CD4-positive, alpha-beta T cell treated with Interleukin-1 beta for 1 hour (primary cell): ENCODE measurements at places on chromosomes 1 and 21.

- no peak for DNase-seq
Measured at GRCh38 chr1:36096500-36097432, 8.1 kb downstream of the ADPRS start.

- DNase-seq: no peak
Measured at GRCh38 chr1:215730600-215730999, 163.5 kb downstream of the KCTD3 start.

GRCh38 chr21:29817450-29817849 lies 122.3 kb downstream of the GRIK1 start:
- no peak for DNase-seq

- no peak for DNase-seq
Measured at GRCh38 chr1:14340002-14340785, 258.3 kb upstream of the KAZN start.

DNA sequence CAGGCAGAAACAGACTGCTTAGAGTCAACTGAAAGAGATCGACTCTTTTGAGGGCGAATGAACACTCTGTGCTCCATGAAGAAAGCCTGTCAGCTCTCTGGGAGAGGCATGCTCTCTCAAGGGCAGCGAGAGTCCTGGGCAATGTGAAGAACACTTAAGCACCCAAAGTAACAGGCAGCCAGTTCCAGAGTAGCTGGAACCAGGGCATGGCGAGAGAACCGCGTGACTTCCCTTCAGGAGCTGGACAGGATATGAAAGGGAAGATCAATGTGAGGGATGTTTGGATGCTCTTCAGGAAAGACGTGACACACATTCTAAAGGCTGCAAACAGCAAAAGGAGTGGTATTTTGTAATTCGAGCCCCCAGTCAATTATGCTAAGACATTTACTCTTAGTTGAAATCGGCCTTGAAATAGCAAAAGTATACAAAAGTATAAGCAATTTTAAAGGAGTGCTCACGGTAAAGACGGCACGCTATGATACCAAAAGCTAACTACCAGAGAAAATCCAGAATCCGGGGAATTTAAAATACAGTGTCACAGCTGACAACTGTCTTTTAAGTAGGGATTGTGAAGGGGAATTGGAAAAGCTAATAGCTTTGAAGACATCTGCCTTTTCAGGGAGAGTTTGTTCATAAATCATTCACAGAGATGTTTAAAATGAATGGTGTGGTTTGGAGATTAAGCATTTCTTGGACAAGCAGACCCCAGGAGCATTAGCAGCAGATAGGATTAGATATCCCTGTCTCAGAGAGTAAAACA lies 20.8 kb downstream of the ADAMTS5 start:
- DNase-seq: no peak

DNA sequence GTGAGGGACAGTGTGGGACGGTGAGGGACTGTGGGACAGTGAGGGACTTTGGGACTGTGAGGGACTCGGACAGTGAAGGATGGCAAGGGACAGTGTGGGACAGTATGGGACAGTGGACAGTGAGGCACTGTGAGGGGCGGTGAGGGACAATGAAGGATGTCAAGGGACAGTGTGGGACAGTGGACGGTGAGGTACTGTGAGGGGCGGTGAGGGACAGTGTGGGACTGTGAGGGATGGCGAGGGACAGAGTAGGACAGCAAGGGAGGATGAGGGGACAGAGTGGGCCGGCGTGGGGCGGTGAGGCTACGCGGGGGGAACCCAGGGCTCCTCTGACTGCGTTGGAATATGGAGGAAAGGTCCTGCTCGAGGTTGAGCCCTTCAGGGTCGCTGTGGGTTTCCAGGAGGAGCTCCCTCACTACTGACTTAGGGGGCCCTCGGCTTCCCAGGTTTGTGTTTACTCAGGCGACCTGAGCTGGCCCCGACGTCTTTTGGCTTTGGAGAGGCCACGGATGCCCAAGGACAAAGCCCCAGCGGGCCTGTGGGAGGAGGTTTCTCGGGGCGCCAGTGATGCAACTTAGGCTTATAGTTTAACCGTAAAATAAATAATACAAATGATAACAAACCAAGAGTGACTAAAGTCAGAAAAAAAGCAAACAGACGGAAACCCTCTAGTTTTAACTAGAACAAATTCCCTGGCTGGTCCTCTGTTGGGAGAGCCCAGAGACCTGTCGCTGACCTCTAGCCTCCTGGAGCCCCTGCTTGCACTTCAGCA lies 1.1 kb upstream of the ERRFI1 start:
- no peak for DNase-seq

- peak; percentile 58 for DNase-seq
Measured at GRCh38 chr1:206555473-206555935, 48.2 kb downstream of the RASSF5 start.

GRCh38 chr1:169186106-169186505 lies 79.6 kb downstream of the ATP1B1 start:
- DNase-seq: no peak

GRCh38 chr1:165738794-165739193 lies 29.9 kb downstream of the TMCO1 start:
- no peak for DNase-seq

DNA sequence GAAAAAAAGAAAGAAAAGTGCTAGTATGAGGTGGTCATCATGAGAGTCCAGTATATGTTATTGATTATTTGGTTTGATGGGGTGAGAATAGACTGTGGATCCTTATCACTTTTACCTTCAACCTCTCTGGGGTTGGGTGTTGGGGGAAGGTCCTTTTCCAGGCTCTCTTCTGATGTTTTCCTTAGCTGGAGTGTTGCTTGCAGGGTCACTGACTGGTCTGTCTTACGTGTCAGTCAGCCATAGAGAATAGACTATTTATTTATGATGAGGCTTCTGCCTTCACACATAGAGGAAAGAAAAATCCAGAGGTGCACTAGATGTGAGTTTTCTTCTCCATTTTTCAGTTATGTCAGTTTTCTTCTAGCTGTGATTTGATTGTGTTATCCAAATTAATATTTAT lies 36.5 kb downstream of the MAP3K21 start:
- no peak for DNase-seq

DNA sequence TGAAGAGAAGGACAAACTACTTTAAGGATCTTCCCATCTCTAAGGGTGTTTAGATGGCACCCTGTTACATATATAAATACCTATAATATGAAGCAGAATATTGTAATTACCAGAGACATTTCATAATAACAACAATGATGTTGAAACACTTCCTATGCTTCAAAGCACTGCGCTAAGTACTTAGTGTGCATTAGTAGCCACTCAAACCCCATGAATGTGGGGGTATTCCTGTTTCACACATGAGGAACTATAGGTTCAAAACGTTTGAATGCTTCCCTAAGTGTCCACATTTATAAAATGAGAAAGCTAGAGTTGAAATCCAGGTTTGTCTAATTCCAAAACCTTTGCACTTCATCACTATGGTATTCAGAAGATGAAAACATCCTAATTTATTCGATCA lies 18.5 kb upstream of the OR10J5 start:
- no peak for DNase-seq

DNA sequence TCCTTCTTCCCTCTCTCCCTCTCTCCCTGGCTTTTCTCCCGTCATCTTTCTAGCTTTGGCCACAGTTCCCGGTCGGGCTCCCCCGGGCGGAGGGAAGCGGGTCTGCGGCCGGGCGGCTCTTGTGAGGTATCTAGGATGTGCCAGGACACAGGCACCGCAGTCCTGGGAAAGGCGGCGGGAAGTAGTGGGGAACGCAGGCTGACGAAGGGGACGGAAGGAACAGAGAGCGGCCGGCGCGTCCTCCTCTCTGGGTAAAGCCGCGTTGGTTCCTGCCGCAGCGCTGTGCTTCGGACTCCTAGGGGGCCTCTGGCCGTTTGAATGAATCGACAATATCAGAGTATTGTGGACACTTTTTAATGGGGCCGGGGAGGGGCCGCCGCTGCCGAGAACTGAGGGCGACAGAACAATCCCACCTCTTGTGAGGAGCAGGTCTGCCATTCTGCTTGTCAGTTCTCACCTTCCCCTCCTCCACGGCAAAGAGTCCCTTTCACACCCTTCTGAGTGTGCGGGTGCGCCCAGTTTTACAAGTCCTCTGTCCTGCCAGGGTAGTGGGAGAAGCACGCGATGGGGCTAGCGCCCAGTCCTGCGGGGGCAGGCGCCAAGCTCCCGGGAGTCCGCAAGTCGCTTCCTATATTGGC lies 1.2 kb upstream of the LHX9 start:
- no peak for DNase-seq

GRCh38 chr1:96002969-96003964 lies 718.3 kb upstream of the PTBP2 start:
- DNase-seq: no peak

DNA sequence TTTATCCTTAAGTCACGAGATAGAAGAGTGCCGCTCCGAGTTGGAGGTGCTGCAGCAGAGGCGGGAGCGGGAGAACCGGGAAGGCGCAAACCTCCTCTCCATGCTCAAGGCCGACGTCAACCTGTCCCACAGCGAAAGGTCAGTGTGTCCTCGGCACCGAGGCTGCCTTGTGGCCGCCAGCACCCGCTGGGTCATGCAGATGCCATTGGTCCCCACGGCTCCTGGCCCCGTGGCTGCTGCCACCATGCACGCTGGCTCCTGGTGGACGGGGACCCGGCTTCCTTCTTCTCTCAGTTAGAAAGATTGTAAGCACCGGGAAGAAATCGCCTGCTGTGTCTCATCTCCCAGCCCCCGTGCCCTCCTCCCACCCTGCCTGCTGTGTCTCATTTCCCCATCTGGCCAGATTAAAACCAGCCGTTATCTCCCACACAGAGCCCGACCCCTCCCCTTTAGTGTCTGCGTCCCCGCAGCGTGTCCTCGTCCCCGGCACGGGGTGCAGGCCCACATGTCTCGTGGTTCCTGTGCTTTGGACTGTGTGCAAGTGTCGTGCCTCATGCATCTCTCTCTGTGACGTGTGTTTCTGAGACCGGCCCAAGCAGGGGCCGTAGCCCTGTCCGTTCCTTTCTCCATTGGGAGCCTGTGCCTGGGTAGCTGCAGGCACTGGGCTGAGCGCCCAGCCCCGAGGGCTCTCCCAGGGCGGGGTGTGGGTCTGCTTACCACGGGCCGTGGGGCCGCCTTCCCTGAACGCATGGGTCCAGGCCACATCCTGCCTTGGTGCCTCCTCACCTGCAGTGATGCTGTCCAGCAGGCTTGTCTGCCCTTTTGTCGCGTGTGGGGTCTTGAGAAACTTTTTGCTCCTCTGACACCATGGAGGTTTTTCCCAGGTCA lies 62.1 kb downstream of the PCNT start:
- DNase-seq: no peak

DNA sequence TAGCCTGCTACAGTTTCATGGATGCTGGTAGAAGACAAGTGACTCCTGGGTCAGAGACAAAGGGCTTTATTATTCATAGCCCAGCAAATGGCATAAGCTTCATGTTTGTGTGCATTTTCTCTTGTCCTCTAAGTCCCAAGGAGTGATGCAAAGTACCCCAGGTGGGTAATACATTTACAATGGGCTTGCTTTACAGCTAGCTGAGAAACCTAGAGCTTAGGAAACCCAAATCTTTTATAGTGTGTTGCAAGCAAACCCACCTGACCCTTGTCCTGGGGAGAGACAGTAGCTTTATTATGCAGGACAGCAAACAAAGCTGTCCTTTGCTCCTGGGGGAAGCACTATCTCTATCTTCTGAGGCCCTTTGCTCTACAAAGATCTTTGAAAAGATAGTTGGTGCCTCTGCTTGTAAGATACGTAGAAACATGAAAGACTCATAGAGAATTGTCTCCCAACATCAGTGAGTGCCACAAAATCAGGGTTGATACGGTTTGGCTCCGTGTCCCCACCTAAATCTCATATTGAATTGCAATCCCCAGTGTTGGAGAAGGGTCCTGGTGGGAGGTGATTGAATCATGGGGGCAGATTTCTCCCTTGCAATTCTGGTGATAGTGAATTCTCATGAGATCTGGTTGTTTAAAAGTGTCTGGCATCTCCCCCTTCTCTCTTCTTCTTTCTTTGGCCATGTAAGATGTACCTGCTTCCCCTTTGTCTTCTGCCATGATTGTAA lies 315.8 kb upstream of the USP24 start:
- DNase-seq: no peak

- no peak for DNase-seq
Measured at GRCh38 chr1:41599912-41600311, 115.4 kb upstream of the EDN2 start.

- DNase-seq: no peak
Measured at GRCh38 chr1:228073857-228074545, 8.5 kb upstream of the ARF1 start.
